ENCODE measurements at places on chromosomes 7 and 10.

GRCh38 chr7:55411844-55412243 lies 46.7 kb downstream of the LANCL2 start:
- DNase-seq = no peak

- no peak for DNase-seq
These were observed 359.1 kb downstream of the GLRX3 start for GRCh38 chr10:130495116-130495862.

DNA sequence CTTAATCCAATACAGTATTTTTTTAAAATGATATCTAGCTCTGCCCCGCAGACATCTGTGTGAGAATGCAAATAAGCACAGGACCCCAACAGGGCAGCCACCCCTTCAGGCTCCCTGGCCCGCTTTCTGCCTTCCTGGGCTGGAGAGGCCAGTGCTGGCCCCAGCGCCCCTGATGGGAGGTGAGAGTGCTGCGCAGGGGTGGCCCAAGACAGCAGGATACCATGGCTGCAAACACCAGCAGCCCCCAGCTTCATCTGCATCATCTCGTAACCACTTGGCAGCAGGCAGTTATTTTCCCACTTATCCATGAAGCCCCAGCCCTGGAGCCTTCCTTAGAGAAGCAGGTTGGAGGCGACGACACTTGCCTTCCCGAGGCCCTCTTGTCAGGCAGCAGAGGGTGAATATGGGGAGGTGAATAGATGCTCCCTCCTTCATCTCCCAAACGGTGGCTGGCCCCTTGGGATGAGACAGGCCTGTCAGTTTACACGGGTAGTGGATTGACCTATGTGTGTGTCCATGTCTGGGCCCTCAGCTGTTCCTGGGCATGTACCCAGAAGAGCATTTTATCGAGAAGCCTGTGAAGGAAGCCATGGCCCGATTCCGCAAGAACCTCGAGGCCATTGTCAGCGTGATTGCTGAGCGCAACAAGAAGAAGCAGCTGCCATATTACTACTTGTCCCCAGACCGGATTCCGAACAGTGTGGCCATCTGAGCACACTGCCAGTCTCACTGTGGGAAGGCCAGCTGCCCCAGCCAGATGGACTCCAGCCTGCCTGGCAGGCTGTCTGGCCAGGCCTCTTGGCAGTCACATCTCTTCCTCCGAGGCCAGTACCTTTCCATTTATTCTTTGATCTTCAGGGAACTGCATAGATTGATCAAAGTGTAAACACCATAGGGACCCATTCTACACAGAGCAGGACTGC lies 71.2 kb downstream of the ALOX5 start:
- DNase-seq = no peak

GRCh38 chr7:124713086-124713485 lies 52.5 kb downstream of the GPR37 start:
- DNase-seq = no peak

- peak; percentile 3 for DNase-seq
These were observed 612.1 kb upstream of the FZD8 start for GRCh38 chr10:36254199-36254598.

GRCh38 chr7:157442993-157443831 lies 106.4 kb downstream of the DNAJB6 start:
- no peak for DNase-seq

GRCh38 chr10:64586934-64587503 lies 1065.8 kb downstream of the REEP3 start:
- DNase-seq = no peak

GRCh38 chr7:2825559-2826227 lies 18.4 kb downstream of the GNA12 start:
- no peak for DNase-seq

DNA sequence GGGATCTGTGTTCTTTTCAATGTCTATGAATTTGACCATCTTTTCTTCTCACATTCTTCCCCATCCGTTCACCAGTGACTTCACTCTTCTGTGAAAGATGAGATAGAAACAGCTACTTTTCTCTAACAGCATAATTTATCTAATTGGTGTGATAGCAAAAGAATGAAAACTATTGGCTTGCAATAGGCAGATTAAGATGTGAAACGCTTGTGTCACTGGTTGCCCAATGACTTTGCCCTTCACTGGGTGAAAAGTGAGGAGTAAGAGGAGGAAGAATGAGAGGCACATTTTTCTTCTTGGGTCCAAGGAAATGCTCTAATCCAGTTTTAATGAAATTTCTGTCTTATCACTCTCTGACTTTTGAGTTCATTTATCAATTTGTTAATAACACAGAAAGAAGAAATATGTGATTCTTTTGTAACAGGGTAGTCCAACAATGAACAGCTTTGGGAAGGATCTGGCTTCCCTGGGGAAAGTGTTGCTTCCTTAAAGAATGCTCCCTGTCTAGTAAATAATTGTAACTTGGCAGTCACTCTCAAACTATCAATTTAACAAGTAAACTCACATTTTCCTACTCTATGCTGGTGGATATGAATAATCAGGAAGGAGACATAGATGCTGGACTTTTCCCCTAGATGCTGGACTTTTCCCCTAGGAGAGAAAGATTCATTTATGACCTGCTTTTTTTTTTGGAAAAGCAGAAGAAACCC lies 35.1 kb downstream of the BET1 start:
- no peak for DNase-seq

DNA sequence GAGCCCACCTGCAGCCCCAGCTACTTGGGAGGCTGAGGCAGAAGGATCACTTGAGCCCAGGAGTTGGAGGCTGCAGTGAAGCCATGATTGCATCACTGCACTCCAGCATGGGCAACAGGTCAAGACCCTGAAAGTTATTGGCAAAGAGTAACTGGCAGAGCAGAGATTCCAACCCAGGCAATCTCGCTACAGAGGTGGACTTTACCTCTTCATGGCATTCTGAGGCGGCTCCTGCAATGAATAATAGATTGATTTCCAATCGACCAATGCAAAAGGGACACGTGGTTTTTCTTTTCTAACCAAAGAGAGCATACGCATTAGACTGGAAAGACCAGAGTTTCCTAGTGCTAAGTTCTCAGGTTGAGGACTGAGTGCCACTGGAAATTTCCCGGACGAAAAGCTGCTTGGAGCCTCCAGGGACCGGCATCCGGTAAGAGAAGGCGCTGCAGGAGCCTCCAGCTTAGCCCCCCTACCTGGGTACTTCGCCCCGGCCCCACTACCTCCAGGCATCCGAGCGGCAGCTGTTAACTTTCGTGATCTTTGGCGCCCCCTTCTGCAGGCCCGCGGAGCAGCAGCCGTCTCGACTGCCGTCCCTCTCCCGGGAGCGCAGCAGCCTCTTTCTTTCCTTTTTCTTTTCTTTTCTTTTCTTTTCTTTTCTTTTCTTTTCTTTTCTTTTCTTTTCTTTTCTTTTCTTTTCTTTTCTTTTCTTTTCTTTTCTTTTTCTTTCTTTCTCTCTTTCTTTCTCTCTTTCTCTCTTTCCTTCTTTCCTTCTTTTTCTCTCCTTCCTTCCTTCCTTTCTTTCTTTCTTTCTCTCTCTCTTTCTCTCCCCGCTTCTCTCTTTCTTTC lies 4.1 kb downstream of the MBLAC1 start:
- peak; percentile 36 for DNase-seq

DNA sequence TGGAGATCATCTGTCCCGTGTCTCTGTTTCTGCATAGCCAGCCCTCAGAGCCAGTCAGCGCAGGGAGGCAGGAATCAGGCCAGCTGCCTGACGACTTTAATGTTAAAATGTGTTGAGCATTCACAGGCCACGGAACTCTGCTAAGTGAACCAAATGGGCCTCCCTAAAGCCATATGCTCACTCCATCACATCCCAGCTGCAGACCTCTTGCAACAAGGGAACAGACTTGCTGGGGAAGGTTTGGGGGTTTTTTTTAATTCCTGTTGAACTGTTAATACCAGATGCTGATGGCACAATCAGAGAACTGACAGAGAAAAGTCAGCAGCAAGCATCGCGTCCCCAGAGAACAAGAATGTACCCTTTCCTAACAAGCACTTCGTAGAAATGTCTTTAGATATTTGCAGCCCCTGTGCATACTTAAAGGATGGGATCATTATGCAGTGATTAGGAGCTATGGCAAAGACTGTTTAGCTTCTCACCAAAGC lies 900.4 kb upstream of the AUTS2 start:
- peak; percentile 86 for DNase-seq

DNA sequence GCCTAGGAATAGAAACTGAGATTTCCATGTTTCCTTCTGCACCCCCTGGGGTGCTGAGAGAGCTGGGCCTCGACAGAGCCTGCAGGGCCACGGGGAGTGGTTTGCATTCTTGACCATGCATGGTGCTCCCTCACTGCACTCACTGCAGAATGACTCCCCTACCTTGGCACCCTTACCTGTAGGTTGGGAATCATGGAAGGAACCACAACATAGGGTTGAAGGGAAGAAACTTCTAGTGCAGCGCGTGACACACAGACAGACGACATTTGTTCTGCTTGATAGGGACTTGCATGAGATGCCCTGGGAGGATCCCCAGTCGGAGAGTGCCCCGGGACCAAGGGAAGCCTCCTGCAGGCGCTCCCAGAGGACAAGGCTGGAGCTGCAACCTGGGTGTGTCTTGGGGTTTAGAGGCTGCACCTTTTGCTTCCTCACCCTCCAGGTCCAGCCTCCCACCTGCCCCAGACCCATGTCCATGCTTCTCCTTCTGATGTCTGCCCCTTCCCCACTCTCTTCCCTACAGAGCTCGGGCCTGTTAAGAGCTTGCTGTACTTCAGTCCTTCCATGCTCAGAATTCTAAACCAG lies 245.2 kb downstream of the ABCA13 start:
- DNase-seq = no peak

- DNase-seq = no peak
These were observed 112.1 kb downstream of the PARD3 start for GRCh38 chr10:34702982-34703381.

- no peak for DNase-seq
These were observed 126.5 kb upstream of the UNC5B start for GRCh38 chr10:71085689-71086438.

DNA sequence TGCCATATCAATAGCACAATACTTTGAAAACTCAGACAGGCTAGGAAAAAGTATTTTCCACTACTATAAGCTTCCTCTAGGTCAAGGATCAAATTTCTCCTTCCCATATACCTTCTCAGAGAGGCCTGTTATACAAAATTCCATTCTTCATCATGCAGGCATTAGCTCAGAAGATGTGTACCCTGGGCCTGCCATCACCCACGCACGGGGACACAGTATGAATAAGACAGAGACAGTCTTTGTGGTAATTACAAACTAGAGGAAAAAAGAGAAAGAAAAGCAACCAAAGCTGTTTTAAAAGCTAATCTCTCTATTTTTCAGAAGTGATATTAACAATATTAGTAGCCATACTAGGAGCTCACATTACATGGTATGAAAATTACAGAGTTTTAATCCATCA lies 236.8 kb upstream of the AOAH start:
- no peak for DNase-seq

- DNase-seq = no peak
These were observed 145.2 kb upstream of the ANK3 start for GRCh38 chr10:60534761-60535389.

GRCh38 chr7:110940756-110941155 lies 150.2 kb upstream of the LRRN3 start:
- DNase-seq = no peak

GRCh38 chr10:61175316-61175715 lies 231.3 kb upstream of the RHOBTB1 start:
- DNase-seq = no peak

- DNase-seq = no peak
These were observed 9.4 kb downstream of the STK17A start for GRCh38 chr7:43592326-43592725.

- DNase-seq = no peak
These were observed 171.8 kb downstream of the SUGCT start for GRCh38 chr7:40306596-40306995.

- DNase-seq = no peak
These were observed 4.1 kb downstream of the EPDR1 start for GRCh38 chr7:37924491-37925041.

GRCh38 chr7:41287559-41288335 lies 415.1 kb downstream of the INHBA start:
- no peak for DNase-seq

- DNase-seq = no peak
These were observed 3.5 kb upstream of the BMPER start for GRCh38 chr7:33901847-33902246.

DNA sequence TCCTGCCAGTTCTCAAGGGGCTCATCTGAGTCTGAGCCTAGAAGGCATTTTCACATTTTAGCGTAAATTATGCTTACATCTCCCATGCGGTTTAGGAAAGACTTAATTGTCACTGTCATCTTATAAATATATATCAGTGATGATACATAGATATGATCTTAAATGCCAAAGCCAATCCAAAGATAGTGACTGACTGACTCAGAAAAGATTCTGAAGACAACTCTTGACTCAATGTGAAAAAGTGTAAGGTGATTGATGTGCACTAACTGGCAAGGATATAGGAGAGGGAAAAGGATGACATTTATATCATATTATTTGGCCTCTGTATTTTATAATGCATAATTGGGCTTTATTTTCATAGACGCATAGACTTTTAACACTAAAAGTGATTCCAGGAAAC lies 84.9 kb upstream of the LRRN3 start:
- no peak for DNase-seq

DNA sequence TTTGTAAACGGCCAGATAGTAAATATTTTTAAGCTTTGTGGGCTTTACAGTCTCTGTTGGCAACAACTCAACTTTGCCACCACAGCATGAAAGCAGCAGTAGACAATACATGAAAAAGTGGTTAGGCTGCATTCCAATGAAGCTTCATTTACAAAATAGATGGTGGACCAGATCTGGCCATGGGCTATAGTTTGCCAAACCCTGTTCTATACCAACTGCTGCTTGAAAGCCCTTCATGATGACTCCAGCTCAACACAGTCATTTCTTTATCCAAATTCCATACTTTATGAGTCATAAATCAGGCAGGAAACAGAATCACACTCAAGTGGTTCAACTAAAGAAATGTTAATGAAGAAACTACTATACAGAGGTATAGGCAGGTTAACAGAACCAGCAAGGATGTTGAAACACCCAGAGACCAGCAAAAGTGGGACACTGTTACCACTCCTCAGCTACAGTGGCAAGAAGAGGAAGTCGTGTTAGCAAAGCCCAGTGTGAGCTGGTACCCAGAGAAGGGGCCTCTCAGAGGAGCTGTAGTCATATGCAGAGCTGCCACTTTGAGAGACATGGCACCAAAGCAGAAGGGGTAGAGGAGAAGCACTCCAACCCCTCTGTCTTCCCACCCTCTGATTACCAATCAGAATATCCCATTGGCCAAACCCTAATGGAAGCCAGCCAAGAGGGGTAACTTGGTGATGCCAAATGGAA lies 72.5 kb downstream of the PRLHR start:
- DNase-seq = no peak

GRCh38 chr7:45888185-45888992 lies at the start of gene IGFBP1:
TSS of gene IGFBP1 (plus strand) at chr7:45888488. CDS start at chr7:45888653, 165 bp downstream.
- peak; percentile 6 for DNase-seq
